ENCODE measurements at places on chromosomes 13 and 19.
A peak's percentile ranks its signal among the peaks of the same experiment; 100 is the strongest.

DNA sequence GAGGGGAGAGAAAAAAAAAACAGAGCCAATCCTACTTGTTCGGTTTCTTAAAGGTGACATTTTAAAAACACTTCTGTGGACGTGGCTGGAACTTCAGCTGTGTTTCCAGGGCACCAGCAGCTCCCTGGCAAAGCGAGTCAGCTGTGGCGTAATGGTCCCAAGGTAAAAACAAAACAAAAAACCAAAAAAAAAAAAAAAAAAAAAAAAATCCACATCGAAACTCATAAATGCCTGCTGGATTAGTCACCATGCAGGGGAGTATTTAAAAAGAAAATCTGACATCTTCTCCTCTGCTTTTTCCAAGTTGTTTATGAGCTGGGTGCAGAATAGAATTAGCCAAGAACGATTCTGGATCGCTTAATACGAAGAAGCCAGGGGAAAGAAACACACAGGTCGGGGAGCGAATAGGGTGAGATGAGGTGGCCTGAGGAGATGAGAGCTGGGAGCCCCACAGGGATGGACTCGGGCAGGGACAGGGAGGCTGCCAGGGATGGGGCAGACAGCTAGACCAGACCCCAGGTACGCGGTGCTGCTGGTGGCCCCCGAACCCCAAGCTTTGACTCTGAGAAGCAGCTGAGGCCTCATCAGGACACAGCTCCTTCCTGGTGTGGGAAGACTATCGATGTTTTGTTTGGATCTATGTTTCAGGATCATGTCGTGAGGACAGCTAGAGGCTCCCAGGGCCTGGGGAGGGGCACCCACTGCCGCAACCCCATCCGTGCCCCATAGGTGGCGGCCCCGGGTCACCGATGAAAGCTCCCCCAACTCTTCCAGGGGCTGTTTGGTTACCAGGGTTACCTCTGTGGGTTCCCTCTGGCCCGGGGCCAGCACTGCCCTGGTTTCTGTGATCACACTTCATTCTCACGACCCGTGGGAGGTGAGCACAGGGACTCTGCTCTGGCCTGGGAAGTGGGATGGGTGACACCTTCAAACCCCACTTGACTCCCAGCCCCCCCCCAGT, 3.1 kb upstream of the CTXN1 start:
- DNase-seq, result no peak

DNA sequence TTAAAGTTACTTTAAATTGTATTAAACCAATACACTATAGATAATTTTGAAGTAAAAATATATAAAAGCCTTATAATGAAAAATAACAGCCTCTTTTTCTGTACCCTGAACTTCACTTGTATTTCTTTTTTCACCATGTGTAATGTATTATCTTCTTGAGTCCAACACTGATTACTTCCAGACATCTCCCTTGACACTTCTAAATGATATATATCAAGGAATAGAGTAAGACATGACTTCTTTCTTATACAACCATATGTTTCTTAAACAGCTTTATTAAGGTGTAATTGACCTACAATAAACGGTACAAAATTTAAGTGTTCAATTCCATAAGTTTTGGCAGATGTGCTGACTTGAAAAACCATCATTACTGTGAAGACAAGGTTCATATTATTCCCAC, 531.9 kb downstream of the OLFM4 start:
- no peak for DNase-seq

DNA sequence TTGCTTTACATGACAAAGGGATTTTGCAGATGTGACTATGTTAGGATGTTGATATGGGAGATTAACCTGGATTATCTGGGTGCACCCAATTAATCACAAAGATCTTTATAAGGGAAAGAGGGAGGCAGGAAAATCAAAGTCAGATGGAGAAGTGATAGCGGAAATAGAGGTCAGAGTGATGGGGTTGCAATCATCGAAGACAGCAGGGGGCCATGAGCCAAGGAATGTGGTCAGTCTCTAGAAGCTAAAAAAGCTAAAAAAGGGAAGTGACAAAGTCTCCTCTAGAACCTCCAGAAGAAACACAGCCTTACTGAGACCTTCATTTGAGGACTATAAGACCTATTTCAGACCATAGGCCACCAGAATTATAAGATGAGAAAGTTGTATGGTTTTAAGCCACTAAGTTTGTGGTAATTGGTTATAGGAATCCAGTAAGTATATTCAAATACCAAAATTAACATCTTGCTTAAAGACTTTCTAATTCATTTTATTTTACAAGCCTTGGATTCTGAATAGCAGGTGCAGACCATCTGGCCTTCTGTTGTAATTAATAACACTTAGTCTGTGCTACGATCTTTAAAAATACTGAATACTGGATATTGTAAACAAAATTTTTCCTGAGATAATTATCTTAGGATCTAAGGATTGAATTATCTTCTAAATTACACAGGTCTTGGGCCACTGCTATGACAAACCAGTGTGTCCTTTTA, 493.4 kb upstream of the PCDH20 start:
- no peak for DNase-seq

- no peak for DNase-seq
Observed at GRCh38 chr13:68675209-68675608, 1432.4 kb upstream of the ATXN8OS start.

GRCh38 chr13:113144255-113144629, 14.2 kb upstream of the PROZ start:
- no peak for DNase-seq

GRCh38 chr13:99225078-99225477, 24.4 kb downstream of the UBAC2 start:
- peak; percentile 19 for DNase-seq

DNA sequence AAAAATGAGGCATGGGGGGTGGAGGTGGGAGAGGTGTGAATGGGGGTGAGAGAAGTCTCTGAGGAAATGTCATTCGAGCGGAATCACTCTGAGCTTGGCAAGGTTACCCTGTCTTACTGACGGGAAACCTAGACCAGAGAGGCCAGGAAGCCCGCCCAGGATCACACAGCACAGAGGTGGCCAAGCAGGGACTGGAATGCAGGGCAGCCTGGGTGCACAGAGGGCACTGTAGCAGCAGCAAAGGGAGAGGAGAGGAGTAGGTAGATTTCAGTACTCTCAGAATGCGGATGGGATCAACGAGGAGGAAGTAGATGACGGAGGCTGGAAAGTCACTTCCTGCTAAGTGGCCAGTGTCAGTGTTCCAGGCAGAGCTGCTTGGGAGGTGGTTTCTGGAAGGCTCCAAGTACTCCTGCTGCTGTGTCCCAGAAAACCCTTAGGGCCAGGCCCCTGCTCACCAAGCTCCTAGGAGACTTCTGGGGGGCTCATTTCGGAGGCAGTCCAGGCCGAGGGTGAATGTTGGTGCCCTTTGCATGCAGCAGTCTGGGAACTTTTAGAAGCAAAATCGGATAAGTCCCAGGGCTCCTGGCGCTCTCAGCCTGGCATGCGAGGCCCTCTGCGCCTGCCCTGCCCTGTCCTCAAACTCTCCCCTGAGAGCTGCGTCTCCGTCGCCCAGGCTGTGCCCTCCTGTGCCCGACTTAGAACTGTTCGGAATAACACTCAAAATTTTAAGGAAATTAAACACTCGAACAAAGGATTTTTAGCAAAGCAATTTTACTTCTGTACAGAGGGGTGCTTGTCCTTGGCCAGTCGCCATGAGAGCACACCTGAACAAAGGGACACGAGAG, 33.5 kb downstream of the DNM2 start:
- DNase-seq, result peak; percentile 22

GRCh38 chr13:34066344-34066743, 248.4 kb downstream of the RFC3 start:
- no peak for DNase-seq

DNA sequence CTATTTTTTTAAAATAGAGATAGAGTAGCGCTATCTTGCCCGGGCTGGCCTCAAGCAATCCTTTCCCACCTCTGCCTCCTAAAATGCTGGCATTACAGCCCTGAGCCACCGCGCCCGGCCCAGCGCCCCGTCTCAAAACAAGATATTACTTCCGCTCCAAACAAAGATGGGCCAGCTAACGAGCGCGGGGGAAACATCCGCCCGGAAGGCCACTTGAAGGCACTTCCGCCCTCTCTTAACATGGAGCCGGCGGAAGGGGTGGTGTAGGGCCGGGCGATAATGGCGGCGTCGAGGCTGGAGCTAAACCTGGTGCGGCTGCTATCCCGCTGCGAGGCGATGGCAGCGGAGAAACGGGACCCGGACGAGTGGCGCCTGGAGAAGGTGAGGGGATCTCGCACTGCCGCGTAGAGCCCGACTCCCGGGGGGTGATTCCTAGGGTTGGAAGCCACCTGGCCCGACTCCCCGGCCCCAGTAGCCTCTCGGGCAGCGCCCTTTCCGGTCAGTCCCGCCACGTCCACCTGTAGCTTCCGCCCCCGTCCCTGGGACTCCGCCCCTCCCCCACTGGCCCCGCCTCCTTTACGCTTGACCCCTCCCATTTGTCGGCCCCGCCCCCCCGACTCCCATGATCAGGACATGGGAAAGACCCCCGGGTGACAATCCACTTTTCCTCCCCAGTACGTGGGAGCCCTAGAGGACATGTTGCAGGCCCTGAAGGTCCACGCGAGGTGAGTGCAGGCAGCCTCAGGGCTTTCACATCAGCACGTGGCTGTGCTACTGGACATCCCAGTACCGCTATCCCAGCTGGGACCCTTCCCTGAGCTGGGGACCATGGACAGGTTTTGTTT, at the start of gene USE1:
TSS of gene USE1 (plus strand) at position 231 of the 845 bp plus-strand sequence. CDS start at position 280, 49 bp downstream.
- peak; percentile 67 for DNase-seq

DNA sequence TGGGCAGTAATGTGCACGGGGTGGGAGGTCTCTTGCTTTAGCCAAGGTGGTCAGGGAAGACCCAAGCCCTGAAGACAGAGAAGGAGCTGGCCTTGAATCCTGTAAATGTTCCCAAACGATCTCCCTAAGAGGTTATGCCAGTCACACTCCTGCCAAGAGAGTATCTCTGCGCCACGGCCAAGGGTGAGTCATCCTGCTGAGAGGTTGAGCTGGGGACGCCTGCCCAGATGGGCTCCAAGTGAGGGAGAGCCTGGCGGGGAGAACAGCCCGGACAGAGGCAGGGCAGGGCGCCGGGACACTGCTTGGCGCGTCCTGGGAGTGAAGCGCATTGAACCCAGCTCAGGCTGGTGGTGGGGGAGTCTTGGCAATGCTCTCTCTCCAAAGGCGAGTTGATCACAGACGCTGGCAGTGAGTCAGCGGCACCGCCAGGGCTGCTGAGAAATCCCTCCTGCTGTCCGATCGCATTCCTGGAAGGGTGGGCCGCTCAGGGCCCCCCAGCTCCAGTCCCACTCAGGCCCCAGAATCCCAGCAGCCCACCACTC, 16.4 kb downstream of the SULT2B1 start:
- no peak for DNase-seq

GRCh38 chr19:33306191-33306590, 3.9 kb upstream of the CEBPA start:
- no peak for DNase-seq

DNA sequence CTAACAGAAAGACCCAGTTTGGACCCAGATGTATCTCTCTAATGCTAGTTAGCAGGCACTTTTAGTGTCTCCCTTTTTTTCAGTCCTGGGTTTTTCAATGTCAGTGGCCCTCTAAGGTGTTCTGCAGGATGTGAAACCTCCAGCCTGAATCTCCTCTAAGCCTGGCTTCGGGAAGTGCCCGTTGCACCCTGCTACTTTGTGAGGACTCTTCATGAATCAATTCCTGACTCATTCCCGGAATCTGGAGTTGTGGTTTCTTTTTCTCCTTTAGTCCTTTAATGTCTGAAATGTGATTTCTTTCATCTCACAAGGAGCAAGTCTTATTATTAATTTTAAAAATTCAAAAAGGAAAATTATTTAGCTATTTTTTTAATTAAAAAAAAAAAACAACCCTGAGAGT, 116.0 kb downstream of the ZNF536 start:
- DNase-seq, result no peak

DNA sequence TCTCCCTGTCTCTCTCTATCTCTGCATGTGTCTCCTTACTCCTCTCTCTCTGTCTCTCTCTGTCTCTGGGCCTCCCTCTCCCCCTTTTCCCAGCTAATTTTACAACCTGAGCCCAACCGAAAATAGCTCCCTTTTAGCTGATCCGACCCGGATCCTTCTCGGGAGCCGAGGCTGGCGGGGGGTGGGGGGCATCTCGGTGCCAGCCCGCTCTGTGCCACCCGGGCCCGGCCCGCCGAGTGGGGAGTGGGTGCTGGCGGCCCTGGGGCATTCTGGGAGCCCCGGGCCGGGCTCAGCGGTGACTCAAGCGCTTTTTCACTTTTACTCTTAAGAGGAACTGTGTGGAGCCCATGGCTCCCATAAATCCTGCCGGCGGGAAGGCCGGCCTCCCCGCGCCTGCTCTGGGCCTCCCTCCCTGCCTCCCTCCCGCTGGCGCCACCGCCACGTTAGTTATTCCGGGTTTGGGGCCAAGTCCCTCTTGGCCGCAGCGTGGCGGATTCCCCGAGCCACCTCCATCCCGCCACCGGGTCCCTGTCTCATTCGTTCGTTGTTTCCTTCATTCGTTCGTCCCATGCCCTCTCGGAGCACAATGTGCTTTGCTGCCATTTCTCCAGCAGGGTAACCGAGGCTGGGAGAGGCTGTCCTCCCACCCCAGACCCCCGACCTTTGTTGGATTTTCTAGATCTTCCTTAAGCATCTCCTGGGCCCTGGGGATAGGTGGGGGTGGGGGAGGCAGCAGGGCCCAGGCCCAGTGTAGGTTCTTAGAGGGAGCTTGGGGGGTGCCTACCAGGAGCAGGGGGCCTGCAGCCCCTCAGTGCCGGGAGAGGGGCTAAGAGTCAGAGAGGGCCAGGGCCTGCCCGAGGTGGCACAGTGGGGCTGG, 3.2 kb downstream of the NFIC start:
- no peak for DNase-seq

GRCh38 chr13:40343550-40344269, 322.7 kb downstream of the FOXO1 start:
- no peak for DNase-seq

GRCh38 chr19:32497391-32497790, 83.6 kb upstream of the PDCD5 start:
- no peak for DNase-seq

GRCh38 chr13:97344265-97345175, 89.4 kb upstream of the RAP2A start:
- no peak for DNase-seq

DNA sequence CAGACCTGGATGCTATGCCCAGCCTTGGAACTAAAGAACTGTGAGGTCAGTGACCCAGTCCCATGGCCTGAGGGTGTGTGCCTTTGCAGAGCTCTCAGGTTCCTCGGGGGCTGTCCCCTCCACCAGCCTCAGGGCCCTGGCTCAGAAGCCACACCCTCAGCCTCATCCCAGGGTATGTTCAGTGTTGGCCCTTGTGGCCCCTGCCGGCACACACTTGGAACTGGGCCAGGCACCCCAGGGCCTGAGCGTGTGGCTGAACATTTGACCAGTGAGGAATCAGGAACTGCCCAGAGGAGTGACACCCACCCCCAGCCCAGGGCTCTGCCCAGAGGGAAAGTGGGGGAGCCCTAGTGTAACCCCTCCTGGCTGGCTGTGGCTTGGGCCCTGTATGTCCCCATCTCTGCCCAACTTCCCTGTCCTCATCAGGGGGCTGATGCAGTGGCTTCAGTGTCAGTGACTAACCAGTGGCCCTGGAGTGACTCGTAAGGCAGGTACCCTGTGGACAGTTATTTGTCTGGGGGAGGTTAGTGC, 10.0 kb downstream of the NKPD1 start:
- no peak for DNase-seq

- DNase-seq, result no peak
Observed at GRCh38 chr13:37429976-37430375, 168.6 kb downstream of the POSTN start.

Measured in GF-D8 (cell line).